SW480 (cell line): ENCODE measurements at places on chromosomes 2 and 18.

GRCh38 chr2:212299333-212299732 lies 239.3 kb downstream of the ERBB4 start:
- DNase-seq: no peak

GRCh38 chr2:29871541-29871940 lies 49.8 kb downstream of the ALK start:
- peak; percentile 35 for DNase-seq

DNA sequence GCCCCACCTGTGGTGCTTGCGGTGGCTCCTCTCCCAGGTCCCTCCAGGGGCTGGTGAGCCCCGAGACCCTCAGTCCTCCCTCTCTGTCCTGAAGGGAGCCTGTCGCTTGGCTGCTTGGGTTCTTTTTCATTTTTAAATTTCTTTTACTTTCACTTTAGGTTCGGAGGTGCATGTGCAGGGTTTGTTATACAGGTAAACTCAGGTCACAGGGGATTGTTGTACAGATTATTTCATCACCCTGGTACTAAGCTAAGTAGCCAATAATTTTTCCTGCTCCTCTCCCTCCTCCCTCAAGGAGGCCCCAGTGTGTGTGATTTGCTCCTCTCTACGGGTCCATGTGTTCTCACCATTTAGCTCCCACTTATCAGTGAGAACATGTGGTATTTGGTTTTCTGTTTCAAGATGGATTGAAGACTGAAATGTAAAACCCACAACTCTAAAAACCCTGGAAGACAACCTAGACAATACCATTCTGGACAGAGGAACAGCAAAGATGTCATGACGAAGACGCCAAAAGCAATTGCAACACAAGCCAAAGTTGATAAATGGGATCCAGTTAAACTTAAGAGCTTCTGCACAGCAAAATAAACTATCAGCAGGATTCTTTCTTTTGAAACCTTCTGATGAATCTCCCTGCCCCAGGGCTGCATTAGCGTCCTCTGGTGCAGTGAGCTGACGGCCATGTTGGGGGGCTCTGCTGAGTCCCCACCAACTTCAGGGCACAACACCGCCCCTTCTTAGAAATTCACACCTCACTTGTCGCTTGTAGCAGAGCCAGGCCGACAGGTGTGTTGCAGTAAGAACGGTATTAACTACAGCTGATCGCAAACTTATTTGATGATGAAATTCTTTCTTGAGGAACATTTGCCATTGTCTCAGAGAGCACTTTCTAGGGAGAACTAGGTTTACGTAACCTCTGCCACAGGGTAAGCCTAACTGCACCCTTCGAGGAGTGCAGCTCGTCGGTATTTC lies 135.3 kb downstream of the ZNF236 start:
- no peak for DNase-seq

- no peak for DNase-seq
These were observed 219.7 kb upstream of the SPRED2 start for GRCh38 chr2:65652066-65652465.

DNA sequence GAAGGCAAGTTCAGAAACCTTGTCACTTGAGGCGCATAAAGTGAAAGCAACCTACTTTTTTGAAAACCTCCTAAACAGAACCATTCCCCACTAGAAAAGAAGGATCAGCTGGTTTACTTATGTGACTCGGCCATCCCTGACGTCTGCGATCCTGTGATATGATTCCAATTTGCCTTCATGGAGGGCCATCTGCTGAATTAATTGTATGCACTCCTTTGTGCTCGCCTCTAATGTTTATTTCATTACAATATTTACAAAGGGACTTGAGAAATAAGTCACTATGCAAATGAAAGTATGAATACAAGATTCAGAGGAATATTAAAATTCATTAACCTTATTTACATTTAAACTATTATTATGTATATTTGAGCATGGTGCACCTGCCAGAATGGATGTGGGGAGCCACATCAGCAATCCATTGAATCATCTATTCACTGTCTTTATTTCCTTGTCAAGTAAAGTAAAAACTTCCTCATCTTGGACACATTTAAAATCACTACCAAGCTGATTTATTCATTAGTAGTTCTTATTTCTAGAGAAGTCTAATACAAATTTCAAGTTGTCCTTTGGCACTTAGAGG lies 96.5 kb downstream of the RBM43 start:
- DNase-seq: no peak

DNA sequence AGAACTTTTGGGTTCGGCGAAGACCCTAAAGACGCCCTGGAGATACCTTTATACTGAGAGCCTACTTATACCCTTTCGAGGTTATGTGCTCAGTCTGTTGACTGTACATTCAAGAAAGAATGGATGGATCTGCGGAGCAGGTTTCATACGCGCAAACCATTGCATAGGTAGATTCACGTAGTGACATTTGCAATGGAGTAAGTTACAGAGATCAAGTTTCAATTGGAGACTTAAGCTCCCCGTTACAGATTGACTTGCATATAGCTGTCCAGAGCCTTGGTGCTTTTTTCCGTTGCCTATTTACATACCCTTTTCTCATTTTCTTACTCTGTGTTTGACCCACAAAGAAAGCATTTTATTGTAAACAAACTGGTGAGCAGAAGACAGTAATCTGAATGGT lies 923 bp downstream of the PSMD1 start:
- peak; percentile 30 for DNase-seq

GRCh38 chr2:235810846-235811245 lies 317.0 kb downstream of the AGAP1 start:
- no peak for DNase-seq

GRCh38 chr2:45494275-45494977 lies 116.6 kb downstream of the SRBD1 start:
- DNase-seq: peak; percentile 66

GRCh38 chr18:25067275-25068025 lies 284.5 kb downstream of the ZNF521 start:
- DNase-seq: no peak

GRCh38 chr2:169980001-169980400 lies 152.7 kb downstream of the UBR3 start:
- DNase-seq: no peak

GRCh38 chr2:170409164-170409535 lies 231.2 kb downstream of the MYO3B start:
- DNase-seq: peak; percentile 66

- DNase-seq: no peak
These were observed 331.1 kb downstream of the PLCL1 start for GRCh38 chr2:198135481-198135934.

GRCh38 chr18:79251021-79251420 lies 144.7 kb upstream of the NFATC1 start:
- DNase-seq: no peak

- no peak for DNase-seq
These were observed 5.1 kb downstream of the NOL4 start for GRCh38 chr18:34219651-34220050.

DNA sequence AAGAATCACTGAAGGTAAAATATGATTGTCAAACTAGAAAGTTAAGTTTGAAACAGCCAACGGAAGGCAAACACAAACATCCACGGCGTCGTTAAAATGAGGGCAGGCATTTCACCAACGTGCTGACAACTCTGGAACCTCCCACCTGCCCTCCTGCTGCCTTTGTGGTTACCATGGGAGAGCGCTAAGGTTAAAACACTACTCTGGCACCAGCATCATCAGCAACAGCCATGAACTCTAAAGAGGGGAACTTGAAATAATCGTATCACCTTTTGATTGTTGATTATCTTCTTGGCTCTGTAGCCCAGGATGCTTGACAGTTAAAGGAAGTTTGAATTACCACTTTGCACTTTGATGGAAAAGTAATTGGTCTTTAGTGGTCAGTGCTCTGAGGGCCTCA lies 34.7 kb downstream of the CYB5A start:
- DNase-seq: no peak

DNA sequence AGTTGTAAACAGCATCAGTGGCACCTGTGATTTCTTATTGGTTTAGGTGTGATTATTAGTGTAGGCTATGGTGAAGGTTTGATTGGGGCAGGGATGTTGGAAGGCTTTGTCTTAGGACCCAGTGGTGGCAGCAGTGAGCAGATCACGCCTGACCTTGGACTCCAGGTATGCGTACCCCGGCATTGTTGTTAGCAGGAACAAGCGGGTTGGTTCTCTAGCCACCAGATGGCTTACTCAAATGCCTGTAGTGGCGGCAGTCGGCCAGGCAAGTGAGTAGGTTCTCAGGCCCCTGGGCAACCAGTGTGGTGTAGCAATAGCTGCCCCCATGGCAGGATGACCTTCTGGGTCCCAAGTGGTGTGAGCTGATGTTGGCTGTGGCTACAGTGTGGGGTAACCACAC lies 558.3 kb downstream of the KCNJ3 start:
- DNase-seq: no peak

DNA sequence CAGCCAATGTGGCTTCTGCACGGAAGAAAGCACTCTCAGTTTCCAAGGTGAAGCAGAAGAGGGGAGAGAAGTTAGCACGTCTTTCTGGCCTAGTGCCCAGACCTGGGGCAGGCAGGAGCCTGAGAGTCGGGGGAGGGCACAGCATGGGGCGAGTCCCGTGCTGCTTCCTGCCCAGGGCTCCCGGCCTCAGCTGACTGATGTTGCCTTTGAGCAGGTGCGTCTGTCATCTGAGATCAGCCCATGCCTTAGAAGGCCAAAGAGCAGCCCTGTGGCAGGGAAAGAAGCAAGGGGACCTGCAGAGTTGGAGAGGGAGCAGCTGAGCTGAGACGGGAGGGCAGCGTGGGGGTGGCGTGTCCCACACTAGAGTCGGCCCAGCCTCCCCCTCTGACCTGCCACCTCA lies 3.3 kb downstream of the KCNIP3 start:
- DNase-seq: no peak

DNA sequence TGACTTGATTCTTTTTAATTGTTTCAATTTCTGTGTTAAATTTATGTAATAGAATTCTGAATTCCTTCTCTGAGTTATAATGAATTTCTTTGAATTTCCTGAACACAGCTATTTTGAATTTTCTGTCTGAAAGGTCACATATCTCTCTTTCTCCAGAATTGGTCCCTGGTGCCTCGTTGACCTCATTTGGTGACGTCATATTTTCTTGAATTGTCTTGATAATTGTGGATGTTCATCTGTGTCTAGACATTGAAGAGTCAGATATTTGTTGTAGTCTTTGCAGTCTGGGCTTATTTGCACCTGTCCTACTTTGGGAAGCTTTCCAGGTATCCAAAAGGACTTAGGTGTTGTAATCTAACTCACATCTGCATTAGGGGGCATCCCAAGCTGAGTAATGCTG lies 111.4 kb upstream of the LRRTM4 start:
- no peak for DNase-seq

DNA sequence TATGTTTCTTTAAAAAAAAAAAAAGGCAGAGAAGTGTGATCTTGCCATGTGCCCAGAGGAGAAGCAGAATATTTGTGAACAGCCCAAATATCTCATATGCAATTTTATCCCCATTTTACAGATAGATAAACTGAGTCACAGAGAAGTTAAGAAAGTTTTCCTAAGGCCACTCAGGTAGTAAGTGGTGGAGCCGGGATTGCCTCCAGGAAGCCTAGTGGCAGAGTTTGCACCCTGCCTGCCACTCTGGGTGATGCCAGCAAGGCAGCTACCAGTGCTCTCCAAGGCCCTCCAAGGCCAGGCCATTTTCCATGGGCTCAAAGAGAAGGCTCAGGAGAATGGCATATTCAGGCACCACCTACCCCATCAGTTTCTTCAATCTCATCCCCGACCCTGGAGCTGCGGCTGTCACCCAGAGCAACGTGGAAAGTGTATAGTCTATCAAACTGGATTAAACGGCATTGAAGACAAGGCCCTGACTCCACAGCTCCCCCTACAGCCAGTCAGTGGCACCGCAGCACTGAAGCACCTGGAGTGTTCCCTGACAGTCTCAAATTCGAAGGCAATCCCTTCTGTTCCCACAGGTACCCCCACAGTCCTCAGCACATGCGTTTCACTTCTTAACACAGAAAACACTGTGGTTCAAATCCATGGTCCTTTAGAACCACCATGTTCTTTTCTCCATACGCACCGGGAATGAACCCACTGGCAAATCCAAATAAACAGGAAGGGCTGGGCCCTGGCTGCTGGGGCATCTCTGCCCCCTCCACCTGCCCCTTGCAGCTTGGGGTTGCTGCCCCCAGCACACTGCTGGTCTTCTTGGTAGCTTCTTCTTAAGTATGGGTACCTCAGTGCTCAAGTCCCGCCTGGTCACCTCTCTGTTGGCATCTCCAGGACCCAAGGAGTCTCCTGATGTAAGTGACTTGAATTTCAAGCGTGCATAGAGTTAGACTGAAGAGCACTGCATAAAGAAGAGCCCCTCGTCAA lies 175.3 kb downstream of the INHBB start:
- DNase-seq: peak; percentile 58

GRCh38 chr2:58494071-58494501 lies 253.0 kb upstream of the FANCL start:
- no peak for DNase-seq

DNA sequence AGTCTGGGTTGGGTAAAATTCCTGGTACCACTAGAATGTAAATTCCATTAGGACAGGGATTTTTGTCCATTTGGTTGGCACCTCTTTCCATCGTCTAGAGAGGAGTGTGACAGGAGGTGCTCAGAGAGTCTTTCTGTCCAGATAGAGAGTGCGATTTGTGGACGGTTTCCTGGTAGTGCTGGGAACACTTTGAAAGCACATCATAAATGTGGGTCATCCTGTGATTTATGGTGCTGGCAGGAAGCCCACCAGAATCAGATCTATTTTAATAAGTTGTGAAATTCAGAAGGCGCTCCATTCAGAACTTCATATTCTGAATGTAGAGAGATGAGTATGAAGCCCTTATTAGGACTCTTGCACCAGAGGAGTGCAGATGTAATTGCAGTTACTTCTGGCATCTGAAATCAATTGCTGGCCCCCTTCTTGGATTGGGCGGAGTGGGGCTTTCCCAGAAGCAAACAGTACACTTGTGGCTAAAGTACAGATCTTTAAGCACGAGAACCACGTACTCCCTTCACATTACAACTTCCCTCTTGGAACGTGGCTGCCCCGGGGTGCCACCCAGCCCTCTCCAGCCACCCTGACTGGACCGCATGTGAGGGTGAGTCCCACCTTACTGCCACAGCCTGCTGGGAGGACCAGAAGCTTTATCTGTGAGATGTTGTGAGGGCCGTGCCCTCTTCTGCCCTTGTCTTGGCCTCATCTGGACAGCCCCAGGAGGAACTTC lies 243.2 kb downstream of the MYO3B start:
- DNase-seq: no peak

DNA sequence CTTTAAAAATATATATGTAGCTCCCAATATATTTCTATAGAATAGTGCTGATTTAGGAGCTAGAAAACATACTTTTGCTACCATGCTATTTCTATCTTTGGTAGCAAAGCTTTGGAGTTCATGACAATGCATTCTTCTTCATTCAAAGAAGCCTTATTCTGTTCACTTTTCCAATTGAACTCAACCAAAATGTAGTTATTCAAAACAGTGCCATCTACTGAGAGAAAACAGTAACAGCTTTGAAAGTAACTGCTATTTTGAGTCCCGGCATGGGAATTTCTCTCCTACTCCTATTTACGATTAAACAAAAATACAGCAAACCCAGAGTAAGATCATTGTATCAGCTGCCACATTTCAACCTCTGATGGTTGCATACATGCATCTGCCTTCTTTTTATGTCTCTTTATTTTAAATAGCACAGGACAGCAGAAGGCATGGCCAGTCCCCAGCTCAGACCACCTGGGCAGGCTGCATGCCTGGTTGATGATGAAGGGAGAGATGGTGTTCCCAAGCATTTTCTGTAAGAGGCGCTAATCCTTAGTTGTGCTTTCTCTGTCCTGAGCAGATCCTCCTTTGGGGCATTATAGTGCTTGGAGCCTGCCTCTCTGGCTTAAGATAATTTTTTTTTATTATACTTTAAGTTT lies 69.7 kb upstream of the SULT1C3 start:
- peak; percentile 23 for DNase-seq

- peak; percentile 40 for DNase-seq
These were observed 200.6 kb downstream of the PPP1R1C start for GRCh38 chr2:182186132-182186735.
